ENCODE measurements at places on chromosomes 13 and 19.

DNA sequence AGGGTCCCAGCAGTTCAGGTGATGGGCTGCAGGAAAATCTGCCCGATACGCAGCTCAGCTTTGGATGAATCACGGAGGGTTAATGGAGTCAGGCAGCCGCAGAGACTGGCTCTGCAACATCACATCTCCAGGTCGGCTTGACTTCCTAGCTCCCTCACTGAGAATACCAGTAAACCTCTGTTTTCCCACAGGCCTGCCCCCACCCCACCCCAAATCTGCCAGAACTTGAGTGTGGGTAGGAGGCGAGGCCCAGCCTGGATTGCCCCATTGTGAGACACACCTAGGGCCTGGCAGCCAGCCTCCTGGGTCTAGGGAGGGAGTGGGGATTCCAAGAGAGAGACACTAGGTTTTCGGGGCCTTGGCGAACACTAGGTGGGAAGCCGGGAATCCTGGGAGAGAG lies 3.7 kb upstream of the KRTDAP start:
- no peak for DNase-seq

GRCh38 chr19:56732976-56733375 lies 61.4 kb upstream of the ZNF835 start:
- DNase-seq = no peak

- no peak for DNase-seq
Observed at GRCh38 chr19:18595475-18595874, 6.9 kb downstream of the REX1BD start.

GRCh38 chr19:4987692-4988370 lies 18.9 kb downstream of the KDM4B start:
- no peak for DNase-seq

DNA sequence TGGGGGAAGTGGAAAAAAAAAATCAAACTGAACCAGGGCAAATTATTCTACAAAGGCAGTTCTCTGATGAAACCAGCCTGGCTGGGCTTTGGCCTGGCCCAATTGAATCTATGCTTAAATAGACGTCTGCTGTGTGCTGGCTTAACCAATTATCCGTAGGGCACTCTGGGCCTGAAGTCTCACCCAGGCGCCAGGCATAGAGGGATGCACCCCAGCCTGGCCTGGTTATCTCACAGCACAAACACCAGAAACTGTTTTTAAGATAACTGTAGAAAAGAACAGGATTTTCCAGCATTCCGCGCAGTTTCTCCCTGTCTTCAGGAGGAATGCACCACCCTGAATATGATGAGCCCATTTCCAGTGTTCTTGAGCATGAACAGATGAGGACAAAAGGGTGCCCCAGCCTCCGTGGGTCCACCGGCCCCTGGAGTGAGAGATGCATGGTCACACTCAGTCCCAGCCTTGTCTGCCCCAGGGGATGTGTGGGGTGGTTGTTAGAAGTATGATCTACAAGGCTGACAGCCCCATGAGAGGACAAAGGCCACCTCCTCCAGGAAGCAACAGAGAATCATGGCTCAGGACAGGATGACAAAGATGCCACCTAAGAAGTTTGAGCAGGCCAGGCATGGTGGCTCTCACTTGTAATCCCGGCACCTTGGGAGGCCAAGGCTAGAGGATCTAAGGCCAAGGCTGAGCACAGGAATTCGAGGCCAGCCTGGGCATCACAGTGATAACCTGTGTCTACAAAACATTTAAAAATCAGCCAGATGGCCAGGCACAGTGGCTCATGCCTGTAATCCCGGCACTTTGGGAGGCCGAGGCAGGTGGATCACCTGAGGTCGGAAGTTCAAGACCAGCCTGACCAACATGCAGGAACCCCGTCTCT lies 50.2 kb downstream of the PEPD start:
- DNase-seq = no peak

GRCh38 chr13:113558461-113558860 lies 26.1 kb upstream of the TFDP1 start:
- no peak for DNase-seq

- DNase-seq = no peak
Observed at GRCh38 chr13:37534181-37534580, 64.4 kb downstream of the POSTN start.

- no peak for DNase-seq
Observed at GRCh38 chr13:112859817-112860190, 109.2 kb upstream of the MCF2L start.

DNA sequence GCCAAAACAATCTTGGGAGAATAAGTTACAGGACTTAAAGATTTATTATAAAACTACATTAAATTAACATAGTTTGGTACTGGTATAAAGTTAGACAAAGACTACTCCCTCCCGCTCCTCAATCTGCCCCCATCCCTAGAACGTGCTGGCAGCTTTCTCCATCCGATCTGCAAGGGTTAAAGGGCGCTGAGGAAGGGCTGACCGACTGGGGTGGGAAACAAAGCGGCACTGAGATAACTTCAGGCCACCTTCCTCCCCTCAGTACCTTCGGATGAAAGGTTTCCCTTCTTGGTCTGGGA lies 790 bp upstream of the SUGT1 start:
- DNase-seq = no peak

DNA sequence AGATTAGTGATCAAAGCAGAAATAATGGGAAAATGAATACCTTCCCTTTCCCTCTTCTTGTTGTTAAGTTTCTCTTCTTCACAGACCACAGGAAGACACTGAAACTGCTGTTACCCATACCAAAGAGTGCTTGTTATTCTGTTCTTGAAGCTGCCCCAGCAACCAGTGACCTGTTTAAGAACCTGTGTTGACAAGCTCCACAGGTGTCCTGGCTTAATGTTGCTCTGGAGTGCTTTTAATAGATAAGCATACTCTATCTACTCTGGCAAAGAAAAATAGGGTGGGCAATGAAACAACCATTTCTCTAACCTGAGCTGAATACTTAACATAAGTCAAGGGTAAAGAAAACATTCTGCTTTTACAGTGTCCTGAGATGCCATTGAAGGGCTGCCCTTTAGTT lies 506.7 kb upstream of the GPC6 start:
- no peak for DNase-seq

DNA sequence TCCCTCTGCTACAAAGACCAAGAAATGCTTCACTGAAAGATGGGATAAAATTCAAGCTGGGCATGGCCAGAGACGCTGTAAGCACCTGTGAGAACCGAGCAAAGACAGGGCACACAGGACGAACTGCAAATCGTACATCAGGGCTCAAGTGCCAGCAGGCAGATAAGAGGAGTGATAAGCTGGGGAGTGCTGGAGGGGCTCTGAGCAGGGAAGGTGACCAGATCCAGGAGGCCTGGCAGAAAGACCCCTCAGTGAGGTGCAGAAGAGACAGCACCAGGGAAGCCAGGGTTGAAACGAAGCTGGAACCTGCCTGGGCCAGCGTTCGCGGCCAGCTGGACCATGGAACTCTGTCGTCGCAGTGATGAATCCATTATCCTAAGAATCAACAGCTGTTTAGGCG lies 10.2 kb downstream of the RAB20 start:
- no peak for DNase-seq

GRCh38 chr13:112056739-112057438 lies 10.1 kb upstream of the SOX1 start:
- no peak for DNase-seq

GRCh38 chr19:46984077-46985010 lies 35.3 kb upstream of the NPAS1 start:
- no peak for DNase-seq

DNA sequence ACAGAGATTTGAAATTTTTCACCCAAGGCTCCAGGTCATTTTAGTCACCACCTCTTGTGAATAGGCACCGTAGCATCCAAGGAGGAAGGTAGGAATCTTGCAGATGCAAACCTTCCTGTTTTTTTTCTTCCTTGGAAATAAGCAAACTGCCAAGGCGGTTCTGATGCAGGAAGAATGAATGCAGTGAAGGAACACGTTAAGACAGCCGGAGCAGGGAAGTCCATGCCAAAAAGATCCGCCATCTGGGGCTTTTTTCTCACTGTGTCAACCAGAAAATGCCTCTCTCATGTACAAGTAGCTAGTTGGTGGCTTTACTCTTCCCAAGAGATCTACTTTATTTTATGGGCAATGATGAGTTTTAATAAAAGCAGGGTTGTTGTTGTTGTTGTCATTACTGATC lies 142.4 kb downstream of the ZIC5 start:
- no peak for DNase-seq

DNA sequence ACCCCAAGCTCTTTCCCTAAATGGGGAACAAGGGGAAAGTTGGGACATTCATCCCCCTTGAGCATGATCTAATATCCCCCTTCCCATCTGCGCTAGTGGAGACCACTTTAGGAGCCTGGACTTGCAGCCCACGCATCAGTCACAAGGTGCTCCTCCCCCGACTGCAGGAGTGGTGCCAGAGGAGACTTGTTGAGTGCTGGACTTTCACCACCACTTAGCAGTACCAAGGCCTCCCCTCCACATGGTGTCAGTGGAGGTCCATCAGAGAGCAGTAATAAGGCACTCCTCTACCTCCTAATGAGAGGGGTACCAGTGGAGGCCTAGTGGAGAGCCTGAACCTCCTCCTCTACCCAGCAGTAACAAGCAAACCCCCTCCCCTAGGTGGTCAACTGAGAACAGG lies 22.5 kb downstream of the CAB39L start:
- no peak for DNase-seq

GRCh38 chr19:18450931-18451836 lies 13.3 kb upstream of the ISYNA1 start:
- DNase-seq = peak; percentile 91

GRCh38 chr13:67117010-67117550 lies 113.1 kb downstream of the PCDH9 start:
- DNase-seq = no peak

DNA sequence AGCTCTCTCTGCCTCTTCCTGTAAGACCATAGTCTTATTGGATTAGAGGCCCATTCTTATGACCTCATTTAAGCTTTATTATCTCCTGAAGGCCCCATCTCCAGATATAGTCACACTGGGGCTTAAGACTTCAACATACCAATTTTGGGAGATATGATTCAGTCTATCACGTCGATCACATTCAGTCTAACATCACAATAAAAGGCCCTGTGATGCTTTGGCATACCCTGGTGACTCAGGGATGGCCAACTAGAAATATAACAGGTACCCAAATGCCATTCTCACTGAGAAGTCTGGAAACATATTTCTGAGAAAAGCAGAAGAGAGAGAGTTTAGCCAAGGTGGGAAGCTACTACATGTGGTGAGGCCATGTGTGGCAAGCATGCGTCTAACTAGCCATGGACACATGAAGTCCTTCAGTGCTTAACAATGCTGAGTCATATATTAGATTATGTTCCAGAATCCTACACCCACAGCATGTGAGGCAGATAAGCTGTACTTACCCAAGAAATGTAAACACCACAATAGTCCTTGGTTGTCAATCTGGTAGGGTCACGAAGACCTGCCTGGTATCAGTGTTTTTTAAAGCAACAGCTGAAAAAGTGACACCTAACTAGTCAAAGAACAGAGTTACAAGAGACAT lies 485.1 kb downstream of the FOXO1 start:
- DNase-seq = no peak

GRCh38 chr13:58542530-58542929 lies 911.0 kb downstream of the PCDH17 start:
- no peak for DNase-seq

GRCh38 chr19:10891405-10892086 lies 20.2 kb downstream of the CARM1 start:
- DNase-seq = no peak

DNA sequence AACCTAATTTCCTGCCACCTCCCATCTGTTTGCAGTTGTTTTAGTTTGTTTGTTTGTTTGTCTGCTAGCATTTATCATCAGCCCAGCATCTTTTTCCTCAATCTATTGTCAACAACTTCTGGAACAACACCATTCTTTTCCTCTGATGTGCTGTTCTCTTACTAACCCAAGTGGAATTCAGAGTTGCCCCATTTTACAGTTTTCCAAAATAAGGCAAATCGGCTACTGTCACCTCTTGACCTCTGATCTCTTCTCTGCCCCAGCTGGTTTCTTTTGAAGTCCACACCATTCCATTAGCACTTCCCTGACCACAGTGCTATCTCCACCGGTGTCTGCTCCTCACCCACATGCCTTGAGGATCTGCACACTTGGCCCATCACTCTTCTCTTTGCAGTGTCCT lies 102.4 kb downstream of the EFNB2 start:
- DNase-seq = no peak

DNA sequence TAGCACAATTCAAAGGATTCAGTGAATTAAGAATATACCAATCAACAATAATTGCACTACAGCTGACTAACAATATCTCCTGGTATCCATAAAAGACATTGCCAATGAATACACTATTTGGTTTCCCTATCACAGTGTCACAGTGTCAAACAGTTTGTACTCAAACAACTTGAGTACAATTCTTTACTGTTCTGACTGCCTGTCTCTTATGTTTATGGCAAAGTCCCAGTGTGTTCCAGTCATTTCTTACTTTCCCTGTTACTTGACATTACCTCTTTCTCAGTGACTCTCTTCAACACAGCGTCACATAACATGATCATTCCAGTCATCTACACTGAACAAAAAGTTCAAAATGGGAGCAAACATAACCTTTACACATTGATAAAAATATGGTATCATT lies 21.2 kb upstream of the RNASEH2B start:
- DNase-seq = no peak

DNA sequence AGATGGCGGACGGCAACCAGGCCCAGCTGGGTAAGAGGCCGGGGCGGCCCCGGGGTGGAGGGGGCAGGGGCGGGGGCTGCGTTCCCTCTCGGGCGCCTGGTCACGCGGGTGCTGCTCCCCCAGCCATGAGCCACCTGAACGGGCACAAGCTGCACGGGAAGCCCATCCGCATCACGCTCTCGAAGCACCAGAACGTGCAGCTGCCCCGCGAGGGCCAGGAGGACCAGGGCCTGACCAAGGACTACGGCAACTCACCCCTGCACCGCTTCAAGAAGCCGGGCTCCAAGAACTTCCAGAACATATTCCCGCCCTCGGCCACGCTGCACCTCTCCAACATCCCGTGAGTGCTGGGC lies 11.1 kb downstream of the PTBP1 start:
- DNase-seq = no peak

All from naive thymus-derived CD4-positive, alpha-beta T cell (primary cell).